NCI-H2081 treated with DMSO at 0.1 percent for 48 hours (cell line): ENCODE measurements at places on chromosomes 11 and 22.

DNA sequence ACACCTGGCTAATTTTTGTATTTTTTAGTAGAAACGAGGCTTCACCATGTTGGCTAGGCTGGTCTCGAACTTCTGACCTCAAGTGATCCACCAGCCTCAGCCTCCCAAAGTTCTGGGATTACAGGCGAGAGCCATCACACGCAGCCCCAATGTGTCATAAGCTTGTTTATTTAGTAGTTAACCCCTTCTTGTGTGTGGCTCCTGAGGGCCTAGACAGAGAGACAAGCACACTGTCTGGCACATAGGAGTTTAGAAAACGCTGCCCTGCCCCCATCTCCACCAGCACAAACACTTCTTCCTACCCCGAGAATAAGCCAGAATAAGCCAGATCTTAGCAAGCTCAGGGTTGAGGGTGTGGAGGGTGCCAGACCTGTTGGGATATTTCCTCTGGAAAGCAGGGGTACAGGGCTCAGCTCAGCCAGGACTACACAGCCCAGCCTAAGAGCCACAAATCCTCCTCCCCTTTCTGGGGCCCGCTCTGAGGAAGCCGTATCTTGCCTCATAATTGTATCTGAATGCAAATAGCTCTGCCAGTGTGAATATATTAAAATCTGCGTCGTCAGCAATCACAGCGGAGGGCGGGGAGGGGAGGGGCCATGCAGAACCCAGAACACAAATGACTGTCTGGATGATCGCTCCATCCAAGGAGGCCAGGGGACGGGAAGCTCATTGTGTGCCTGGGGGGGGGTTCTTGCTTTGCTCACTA is 247.3 kb downstream of the MN1 start:
- DNase-seq: no peak

DNA sequence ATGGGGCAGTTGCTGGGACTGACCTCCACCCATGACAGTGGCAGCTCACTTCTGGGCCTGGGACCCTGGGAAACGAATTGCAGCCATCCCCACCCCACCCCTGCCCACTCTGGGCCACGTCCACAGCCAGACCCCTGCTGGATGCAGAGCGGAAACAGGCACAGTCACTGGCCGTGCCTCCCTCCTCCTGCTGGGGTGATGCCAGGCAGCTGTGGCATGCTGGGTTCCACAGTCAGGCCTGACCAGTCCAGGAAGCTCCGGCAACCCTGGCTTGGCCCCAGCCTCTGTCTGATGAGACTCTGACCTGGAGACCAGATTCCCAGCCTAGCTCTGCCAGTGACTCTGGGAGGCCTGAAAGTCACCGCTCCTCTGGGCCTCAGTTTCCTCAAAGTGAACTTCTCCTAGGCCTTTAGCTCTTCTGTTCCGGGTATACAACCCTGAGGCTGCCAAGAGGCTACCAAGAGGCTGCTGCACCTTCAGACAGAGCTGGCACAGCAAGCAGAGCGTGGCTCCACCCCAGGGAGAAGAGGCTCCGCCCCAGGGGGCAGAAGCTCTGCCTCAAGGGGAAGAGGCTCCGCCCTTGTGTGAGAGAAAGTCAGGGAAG is 8.9 kb downstream of the SULT4A1 start:
- DNase-seq: no peak

- no peak for DNase-seq
Observed at GRCh38 chr22:23146478-23147205, 1.4 kb downstream of the RAB36 start.

DNA sequence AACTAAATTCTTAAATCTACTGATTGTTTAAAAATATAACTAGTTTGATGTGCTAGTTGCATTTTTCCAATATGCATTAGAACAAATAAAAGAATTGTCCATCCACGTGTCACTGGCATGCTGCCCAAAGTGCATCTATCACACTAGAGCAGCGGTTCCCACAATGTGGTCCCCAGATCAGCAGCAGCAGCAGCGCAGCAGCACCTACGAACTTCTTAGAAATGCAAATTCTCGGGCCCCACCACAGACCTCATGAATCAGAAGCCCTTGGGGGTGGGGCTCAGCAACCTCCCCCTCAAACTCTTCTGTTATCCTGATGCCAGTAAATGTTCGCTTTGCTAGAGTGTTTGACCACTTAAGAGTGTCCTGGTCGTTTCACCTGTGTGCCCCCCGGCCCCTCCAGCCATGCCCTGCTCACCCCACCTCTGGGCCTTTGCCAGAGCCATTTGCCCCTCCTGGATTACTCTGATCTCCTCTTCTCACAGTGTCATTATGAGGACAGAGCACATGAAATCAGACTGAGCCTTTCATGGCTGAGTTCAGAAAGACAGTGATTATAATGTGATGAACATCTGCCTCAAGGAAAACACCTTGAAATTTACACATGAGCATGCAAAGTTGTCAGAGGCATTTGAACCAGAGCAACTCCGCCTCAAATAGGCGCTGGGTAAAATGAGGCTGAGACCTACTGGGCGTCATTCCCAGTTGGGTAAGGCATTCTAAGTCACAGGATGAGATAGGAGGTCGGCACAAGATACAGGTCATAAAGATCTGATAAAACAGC is 12.6 kb upstream of the VSIG10L2 start:
- no peak for DNase-seq

DNA sequence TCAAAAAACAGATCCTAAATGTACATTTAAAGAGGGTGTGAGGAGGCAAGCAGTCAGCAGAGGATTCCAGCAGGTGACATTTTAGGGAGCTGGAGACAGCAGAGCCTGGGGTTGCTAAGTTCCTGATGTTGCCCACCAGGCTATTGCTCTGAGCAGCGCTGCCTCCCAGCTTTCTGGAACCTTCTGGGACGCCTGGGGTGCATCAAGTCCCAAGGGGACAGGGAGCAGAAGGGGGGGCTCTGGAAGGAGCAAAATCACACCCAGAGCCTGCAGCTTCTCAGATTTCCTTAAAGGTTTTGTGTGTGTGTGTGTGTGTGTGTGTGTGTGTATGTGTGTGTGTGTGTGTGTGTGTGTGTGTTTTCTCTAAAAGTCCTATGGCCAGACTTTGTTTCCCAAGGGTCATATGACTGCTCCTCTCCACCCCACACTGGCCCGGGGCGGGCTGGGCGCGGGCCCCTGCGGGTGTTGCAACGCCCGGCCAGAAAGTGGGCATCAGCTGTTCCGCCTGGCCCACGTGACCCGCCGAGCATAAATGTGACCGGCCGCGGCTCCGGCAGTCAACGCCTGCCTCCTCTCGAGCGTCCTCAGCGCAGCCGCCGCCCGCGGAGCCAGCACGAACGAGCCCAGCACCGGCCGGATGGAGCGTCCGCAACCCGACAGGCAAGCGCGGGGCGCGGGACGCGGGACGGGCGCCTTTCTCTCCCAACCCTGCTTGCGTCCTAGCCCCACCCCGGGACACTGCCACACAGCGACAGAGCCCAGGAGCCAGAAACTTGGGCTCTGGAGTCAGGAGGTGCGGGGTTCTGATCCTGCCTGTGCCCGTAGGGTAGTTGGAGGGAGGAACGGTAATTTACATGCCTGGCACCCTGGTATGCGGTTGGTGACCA is at the start of gene HMOX1:
Gene HMOX1 (plus strand): TSS at position 560 of the 887 bp plus-strand sequence. CDS start 78 bp downstream, at position 638.
- no peak for DNase-seq

GRCh38 chr11:30774496-30775232 is 188.5 kb upstream of the MPPED2 start:
- DNase-seq: no peak

GRCh38 chr11:120034881-120035630 is 102.9 kb downstream of the TRIM29 start:
- DNase-seq: no peak

GRCh38 chr11:75313513-75314272 is 37.8 kb downstream of the ARRB1 start:
- DNase-seq: no peak

GRCh38 chr11:120183701-120184141 is 27.1 kb upstream of the OAF start:
- no peak for DNase-seq

DNA sequence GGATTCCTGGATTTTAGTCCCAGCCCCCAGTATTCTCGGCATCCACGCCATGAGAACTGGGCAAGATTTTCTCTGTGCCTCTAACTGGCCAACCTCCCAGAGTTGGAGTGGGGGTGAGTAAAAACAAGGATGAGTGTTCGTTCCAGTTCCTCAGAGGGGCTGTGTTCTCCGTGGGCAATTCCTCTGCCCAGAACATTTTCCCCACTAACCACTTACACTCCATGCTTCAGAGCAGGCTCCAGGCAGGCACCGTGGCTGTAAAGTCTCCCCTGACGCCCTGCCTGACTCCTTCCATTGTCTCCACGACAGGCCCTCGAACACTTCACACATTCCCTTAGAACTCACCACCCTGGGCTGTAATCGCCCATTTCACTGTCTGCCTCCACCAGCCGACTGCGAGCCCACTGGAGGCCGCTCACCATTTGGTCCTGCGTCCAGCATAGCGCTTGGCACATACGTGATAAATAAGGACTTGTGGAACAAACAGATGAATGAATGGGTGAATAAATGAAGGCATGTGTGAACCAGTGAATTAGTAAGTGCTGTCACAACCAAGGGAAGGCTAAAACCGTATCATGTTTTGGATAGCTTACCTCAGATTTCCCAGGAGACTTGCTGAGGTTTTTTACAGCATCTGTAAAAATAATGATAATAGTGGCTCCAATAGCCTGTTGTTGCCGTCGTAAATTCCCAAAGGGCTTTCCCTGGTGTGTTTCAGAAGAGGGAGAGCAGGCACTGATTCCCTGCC is 6.1 kb downstream of the APLNR start:
- no peak for DNase-seq

- DNase-seq: no peak
Observed at GRCh38 chr11:124638500-124638899, 15.8 kb downstream of the TBRG1 start.

- DNase-seq: no peak
Observed at GRCh38 chr11:68855205-68855981, 13.7 kb upstream of the CPT1A start.

- DNase-seq: no peak
Observed at GRCh38 chr11:118911880-118912741, 13.6 kb downstream of the BCL9L start.

DNA sequence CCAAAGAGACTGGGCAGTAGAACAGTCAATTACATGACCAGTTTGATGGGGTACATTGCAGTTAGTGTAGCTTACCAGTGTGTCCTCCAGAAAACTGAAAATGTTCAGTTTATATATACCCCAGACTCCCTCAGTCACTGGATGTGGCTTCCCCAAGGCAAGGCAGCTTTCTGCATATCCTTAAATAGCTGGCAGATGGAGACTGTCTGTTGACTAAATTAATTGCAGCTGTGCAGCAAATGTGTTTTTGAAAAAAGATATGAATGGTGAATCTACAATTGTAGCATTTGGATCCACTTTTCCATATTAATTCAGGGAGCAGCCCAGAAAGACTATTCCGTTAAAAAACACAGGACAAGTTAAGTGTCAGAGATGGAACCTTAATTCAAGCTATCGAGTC is 565.1 kb upstream of the CCDC179 start:
- DNase-seq: no peak

GRCh38 chr11:102971766-102972165 is 16.2 kb upstream of the MMP13 start:
- no peak for DNase-seq
